ENCODE measurements at places on chromosomes 2 and 18. TPM values are rescaled to one million over a fixed set of nuclear protein-coding genes. Genes with fewer than 3 reads are reported as not detected.

Gene CGREF1
- total RNA-seq: not detected

Gene DNAJC27
- total RNA-seq: 5.8 TPM

DNA sequence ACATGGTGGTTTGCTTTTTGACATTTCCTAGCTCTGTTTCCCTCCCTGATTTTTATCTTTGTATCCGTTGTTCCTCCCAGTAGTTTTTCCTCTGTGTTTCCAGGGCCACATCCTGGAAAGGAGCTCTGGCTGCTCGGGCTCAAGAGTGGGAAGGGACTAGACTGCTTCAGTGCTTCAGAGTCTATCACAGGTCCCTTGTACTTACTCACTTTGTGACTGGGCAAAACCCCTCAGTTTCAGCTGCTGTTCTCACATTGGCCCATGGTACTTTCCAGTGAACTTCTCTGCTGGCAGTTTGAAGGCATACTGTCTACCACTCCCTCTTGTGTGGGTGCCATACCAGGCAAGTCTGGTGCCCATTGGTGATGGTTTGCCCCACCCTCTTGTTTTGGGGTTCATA lies 7.5 kb upstream of the STAMBP start:
- no peak for DNase-seq
- no peaks in the 10 kb centered on the region for H3K27me3 ChIP-seq
- no peaks in the 10 kb centered on the region for H3K4me1 ChIP-seq
- no peak overlapping the region for H3K27ac ChIP-seq
- no peaks in the 10 kb centered on the region for H3K36me3 ChIP-seq

GRCh38 chr2:233972941-233973575 lies 55.9 kb downstream of the TRPM8 start:
- H3K27me3 ChIP-seq: no peaks in the 10 kb centered on the region
- no peak overlapping the region for H3K4me3 ChIP-seq
- DNase-seq: no peak
- no peaks in the 10 kb centered on the region for H3K4me1 ChIP-seq

- H3K27me3 ChIP-seq: no peaks in the 10 kb centered on the region
- no peak overlapping the region for H3K27ac ChIP-seq
These were observed 12.6 kb downstream of the LGALSL start for GRCh38 chr2:64466478-64467085.

- H3K36me3 ChIP-seq: no peaks in the 10 kb centered on the region
- DNase-seq: no peak
- no peaks in the 10 kb centered on the region for H3K27me3 ChIP-seq
These were observed 311.6 kb downstream of the IRS1 start for GRCh38 chr2:226488034-226488433.

DNA sequence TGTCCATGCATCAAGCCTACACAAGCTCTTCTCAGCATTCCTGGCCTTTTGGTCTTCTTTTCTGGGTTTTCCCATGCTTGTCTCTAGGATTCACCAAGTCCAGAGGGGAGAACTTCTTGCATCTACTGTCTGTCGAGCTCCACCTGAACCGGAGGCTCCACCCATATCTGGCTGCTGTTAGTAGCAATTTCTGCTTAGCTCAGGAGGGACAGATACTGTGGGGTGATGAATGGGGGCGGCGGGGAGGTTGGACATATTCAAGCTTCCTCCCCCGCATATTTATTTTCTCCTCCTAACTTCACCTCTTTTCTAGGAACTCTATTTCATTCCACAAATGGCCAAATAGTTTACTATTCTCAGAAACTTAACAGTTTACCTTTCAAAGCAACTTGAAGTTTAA lies 163.5 kb downstream of the PTH2R start:
- no peaks in the 10 kb centered on the region for H3K27me3 ChIP-seq
- H3K4me3 ChIP-seq: no peak overlapping the region
- no peaks in the 10 kb centered on the region for H3K4me1 ChIP-seq

DNA sequence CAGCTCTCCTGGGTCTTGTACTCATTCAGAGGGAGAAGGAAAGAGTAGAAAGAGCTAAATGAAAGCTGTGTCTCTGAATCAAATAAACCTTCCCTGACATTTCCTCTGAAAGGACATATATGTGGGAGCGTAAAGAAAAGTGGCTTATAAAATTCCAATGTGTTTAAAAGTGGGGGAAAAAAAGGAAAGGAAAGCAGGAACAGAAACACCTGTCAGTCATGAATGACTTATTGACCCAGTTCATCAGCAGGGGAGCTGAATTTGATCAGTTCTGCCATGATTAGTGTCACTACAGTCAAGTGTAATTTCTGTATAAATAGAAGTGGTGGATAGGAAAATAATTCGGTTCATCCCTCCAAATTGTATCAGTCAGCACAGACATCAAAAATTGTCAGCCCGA lies 382.5 kb downstream of the ERBB4 start:
- no peak overlapping the region for H3K27ac ChIP-seq
- no peaks in the 10 kb centered on the region for H3K4me1 ChIP-seq
- no peak overlapping the region for H3K4me3 ChIP-seq
- no peaks in the 10 kb centered on the region for H3K27me3 ChIP-seq
- DNase-seq: no peak
